ENCODE measurements at places on chromosomes 1 and 21. TPM values are rescaled to one million over a fixed set of nuclear protein-coding genes. Genes with fewer than 3 reads are reported as not detected.
A peak's percentile ranks its signal among the peaks of the same experiment; 100 is the strongest.

- DNase-seq = no peak
These were observed 52.5 kb downstream of the TTC13 start for GRCh38 chr1:230926182-230926581.

- DNase-seq = no peak
These were observed 56.1 kb downstream of the COL6A1 start for GRCh38 chr21:46037331-46038325.

- no peak for DNase-seq
These were observed 16.9 kb downstream of the PSMB4 start for GRCh38 chr1:151416231-151416630.

DNA sequence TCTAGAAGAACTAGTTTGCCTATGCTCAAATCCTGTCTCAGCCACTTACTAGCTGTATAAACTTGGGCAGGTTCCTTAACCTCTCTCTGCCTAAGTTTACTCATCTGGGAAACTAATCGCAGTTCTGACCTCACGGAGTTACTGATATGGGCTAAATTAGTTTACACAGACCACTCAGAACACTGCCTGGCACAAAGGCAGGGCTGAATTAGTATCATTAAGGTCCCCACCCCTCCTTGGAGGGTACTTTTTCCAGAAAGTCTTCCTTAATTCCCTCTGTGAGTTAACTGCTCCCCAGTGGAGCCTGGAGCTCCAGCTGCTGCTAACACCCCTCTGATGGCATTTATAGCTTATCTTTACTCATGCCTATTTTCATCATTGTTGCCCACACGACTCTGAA lies 40.3 kb downstream of the SSBP3 start:
- DNase-seq = no peak

DNA sequence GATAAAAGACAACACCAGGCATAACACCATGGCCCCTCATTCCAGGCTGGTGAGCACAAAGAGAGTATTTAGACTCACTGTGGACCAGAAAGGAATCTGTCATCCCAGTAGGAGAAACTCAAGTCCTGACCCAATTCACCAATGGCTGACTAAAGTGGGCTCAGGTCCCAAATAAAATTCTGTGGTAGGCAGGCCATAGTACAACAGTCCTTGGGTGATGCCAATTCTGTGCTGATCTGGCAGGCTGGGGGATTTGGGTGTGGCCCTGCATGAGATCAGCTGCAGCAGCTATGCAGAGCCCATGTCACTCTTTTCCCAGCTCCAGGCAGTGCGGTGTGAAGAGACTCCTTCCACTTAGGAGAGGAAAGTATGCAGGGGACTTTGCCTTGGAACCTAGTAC lies 245.1 kb downstream of the LBR start:
- DNase-seq = no peak

GRCh38 chr1:150362721-150363425 lies 1.1 kb upstream of the RPRD2 start:
- no peak for DNase-seq

DNA sequence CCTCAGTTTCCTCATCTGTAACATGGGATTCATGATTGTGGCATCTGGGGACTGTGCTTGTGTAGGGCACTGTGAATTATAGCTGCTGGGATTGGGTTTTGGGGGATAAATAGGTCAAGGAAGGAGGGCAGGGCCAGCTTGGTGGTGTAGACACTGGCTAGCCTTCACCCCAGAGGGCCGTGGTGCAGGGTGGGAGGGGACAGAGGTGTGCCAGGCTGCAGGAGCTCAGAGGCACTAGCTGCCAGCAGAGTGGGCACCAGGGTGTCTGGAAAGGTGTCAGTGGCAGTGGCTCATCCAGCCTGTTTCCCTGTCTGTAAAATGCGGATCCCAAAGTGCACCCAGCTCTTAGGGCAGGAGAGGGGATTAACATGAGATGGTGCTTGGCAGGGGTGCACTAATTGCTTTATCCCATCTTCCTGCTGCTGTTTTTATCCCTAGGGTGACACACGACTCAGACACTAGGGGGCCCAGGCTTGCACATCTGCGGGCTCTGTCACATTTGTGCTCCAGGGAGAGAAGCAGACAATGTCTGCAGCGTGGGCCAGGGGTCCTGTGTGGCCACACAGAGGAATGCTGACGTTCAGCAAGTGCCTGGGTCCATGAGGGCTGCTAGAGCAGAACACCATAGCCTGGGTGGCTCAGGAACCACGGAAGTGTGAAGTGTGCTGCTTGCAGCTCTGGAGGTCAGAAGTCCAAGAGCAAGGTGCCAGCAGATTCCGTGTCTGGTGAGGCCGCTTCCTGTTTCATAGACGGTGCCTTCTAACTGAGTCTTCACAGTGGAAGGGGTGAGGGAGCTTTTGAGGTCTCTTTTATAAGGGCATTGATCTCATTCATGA lies 19.3 kb downstream of the OBSCN start:
- DNase-seq = no peak

DNA sequence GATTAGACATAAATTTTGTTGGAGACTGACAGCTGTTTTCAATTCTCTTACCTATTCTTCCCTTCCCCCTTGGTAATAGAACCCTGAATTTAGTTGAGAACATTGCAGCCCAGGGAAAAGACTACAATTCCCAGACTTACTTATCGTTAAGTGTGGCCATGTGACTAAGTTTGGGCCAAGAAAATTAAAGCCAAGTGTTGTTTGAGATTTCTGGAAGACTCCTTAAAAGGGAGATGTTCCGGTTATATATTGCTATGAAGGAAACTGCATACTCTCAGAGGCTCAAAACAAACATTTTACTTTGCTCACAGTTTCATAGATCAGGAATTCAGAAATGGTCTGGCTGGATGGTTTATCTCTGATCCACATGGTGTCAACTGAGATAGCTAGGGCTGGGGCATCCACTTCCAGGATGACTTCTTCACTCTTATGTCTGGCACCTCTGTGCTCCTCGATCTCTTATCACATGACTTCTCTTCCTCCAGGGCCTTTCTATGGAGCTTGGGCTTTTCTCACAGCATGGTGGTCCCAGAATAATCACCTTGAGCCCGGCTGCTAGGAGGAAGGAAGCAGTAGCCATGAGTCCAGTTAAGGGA lies 22.4 kb upstream of the CD34 start:
- DNase-seq = no peak

DNA sequence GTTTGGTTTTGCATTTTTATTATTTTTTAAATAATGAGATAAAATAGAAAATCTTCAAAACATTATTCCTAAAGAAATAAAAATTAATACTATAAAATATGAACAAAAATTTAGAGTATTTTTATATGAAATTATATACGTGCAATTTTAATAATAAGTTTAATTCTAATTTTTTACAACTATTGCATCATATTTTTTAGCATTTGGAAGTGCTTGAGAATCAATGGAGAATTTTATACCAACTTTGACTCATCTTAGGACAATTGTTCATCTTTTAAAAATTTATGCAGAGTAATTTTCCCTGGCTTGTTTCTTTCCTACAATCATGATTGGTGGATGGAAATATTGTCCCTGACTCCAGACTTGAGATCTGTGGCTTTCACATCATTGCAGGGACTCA lies 362.5 kb downstream of the MRPL39 start:
- no peak for DNase-seq

DNA sequence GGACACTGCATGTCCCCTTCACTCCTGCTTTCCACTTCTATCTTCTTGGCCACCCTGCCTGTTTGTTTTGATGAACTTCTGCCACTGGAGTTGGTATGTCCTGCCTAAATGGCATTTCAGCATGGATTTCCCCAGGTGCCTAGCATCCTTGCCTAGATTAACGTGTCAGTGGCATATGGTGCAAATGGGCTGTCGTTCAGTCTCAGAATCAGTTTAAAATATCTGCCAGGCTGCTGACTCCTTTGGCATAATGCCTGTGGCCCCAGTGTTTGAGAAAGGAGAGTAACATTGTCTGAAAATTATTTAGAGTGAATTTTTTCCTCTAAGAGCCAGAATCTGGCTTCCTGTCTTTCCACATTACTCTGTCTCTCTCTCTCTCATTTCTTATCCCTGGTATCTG lies 64.9 kb upstream of the BARHL2 start:
- no peak for DNase-seq

DNA sequence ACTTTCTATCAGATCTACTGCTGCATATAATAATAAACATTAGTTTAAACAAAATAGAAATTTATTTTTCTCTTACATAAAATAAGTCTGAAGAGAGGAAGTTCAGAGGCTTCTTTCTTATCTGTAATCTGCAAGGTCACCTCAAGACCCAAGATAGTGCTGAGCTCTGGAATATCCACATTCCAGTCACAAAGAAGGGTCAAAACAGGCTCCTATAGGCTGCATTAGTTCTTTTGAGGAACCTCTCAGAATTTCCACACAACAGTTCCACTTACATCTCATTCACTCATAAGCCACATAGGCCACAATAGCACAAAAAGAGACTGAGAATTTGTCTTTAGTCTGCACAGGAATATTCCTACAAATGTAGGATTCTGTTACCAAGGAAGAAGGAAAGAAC lies 15.4 kb downstream of the DYNLT5 start:
- DNase-seq = no peak

The JMJD4 gene
- total RNA-seq = 24.2 TPM

The TINAGL1 gene
- 1,250 TPM for total RNA-seq

The EXOC8 gene
- 21.7 TPM for total RNA-seq

The TNFRSF18 gene
- total RNA-seq = not detected

GRCh38 chr21:44416193-44416592 lies 39.1 kb upstream of the LRRC3 start:
- no peak for DNase-seq

The NHLH1 gene
- total RNA-seq = not detected

- DNase-seq = no peak
These were observed 12.3 kb upstream of the IL22RA1 start for GRCh38 chr1:24155011-24155782.

GRCh38 chr1:235415008-235415904 lies 48.0 kb downstream of the TBCE start:
- DNase-seq = no peak

The PLA2G2D gene
- total RNA-seq = not detected

GRCh38 chr1:19645411-19646251 lies 1.5 kb downstream of the NBL1 start:
- no peak for DNase-seq

The GJC2 gene
- 0.95 TPM for total RNA-seq

The FCRL6 gene
- not detected for total RNA-seq

The CTTNBP2NL gene
- total RNA-seq = 66.5 TPM

- DNase-seq = peak; percentile 0
These were observed 2.2 kb upstream of the PRDM16 start for GRCh38 chr1:3066826-3067225.

DNA sequence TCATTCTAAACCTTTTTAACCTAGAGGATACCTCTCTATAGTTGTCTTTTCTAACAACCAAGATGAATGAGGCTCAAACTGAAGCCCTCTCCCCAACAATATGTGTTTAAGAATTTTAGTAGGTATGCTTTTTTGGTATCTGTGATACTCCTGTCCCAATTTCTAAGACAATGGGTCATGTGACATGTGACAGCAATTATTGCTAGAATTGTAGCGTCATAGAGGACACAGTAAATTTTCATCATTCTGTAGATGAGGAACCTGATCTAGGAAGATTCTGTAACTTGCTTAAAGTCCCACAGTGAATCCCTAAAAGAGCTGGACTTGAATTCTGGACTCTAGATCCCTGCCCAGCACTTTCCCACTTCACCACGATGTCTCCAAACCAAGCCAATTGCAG lies 11.6 kb upstream of the CASQ1 start:
- DNase-seq = no peak

The GSTM5 gene
- 2.0 TPM for total RNA-seq

The RPRD2 gene
- total RNA-seq = 19.5 TPM

GRCh38 chr1:203174324-203174985 lies 1.2 kb downstream of the MYBPH start:
- DNase-seq = no peak

GRCh38 chr1:172719694-172720138 lies 60.8 kb downstream of the FASLG start:
- DNase-seq = no peak
